Epithelial cell of esophagus (primary cell): ENCODE measurements at places on chromosomes 1 and 21.

DNA sequence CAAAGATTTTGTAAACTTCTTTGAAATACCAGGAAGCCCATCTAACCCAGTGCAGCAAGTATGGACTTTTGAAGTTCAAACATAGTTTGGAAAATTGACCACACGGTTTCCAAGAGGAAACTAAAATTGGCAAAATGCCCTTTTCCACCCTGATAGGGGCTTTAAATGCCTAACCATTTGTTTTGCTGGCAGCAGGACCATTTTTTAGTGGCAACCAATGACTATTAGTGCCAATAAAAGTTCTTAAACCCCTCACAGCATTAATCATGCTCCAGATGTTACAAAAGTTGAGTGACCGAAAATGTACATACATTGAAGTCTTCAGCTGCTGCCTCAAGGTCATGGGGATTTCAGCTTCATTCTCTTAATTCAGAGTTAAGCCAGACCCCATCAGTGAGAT is 46.4 kb upstream of the ENAH start:
- no peak for DNase-seq

- peak; percentile 44 for DNase-seq
Observed at GRCh38 chr21:14120091-14120734, 90.5 kb downstream of the LIPI start.

DNA sequence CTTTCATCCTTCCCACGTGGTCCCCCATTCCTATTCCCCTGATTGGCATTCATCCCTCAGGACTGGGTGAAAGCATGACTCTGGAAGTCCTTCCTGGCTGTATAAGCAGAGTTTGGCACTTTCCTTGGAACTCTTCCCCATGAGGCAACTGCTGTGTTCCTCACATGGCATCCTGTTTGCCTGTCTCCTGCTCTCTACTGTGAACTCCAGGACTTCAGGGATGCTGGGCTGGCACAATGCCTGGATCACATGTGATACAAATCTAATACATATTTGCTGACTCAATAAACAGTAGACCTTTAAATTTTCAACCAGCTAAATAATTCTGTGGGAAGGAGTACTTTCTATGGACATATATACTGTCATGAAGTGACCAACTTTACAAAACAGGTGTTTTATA is 46.8 kb upstream of the EDEM3 start:
- peak; percentile 14 for DNase-seq

DNA sequence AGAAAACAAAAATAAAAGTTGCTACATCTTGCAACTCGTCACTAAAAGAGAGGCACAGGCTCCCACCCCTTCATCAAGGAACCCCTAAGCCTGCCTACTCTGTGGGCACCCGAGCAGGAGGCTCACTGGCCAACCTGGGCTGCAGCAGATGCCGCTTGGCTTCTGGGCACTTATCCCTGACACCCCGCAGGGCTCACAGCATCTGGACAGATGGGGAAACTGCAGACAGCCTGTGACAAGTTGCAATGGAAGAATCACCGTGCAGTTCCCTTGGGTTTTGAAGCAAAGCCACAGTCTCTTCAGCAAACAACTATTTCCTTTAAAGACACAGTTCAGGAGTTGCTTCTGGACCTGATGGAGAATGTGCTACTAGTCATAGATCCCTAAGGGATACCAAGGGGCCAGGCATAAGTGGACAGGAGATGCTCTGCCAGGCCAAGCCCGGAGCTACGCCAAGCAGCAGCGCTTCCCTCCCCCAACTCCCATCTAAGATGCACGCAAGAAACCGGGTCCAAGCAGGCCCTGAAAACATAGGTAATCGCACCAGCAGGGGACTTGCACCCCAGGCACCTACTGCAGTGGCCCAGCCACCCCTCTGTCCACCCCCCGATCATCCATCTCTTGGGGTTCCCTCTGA is 170.6 kb downstream of the NPHP4 start:
- DNase-seq, result no peak

- no peak for DNase-seq
Observed at GRCh38 chr21:44992608-44993031, 52.8 kb downstream of the SLX9 start.

- no peak for DNase-seq
Observed at GRCh38 chr1:119637710-119638109, 10.4 kb downstream of the ZNF697 start.

DNA sequence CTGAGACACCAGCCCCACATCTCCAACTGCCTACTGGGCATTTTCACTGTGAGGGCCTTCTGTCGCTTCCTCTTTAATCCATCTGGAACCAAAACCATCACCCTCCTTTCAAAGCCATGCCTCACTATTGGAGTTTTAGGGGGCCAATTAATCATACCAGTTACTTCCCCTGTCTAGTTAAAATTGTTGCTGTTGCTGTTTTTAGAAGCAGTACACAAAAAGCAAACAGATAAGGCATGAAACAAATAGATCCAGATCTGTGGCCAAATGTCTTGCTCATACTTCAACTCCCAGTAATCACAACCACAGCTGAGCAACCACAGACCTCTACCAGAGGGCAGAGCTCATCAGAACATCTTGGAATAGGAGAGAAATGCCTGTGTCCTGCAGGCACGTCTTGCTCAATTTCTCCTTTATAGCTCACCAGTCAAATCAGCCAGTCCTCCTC is 133.8 kb upstream of the C1orf105 start:
- DNase-seq, result peak; percentile 57

DNA sequence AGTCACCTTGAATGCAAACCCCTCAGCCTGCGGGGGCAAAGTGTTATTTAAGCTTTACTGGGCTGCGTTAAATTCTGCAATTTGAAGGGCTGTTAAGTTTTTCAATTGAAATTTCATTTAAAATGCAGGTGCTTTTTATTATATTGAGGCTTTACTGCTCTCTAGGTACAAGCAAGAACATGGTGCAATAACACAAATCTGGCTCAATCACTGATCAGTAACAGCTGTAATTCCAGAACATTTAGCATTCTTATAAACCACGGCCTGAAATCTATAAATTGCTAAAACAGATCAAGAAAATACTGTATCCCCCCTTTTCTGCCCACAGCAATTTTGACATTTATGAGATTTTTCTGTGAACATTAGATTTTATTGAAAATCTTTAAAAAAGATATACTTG is 322.8 kb downstream of the KCTD3 start:
- DNase-seq, result no peak

GRCh38 chr1:47711848-47712492 is 274.1 kb downstream of the FOXD2 start:
- DNase-seq, result no peak

DNA sequence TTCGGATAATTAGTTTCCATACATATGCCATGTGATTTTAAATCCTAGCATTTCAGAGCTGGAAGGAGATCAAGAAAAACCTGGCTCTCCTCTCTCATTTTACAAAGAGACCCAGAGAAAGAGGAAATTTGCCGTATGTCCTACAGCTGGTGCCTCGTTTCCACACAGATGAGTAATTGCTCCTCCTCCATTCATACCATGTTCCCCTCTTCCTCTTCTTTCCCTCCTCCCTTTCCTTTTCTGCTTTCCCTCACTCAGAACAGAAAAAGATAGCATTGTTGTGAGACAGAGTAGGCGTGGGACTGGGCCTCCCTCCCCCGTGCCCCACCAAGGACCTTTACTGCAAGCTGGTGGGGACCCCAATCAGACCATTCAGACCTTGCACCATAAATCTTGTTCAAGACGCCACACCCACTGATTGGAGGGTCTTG is 13.7 kb upstream of the SLC44A3 start:
- peak; percentile 42 for DNase-seq

- DNase-seq, result no peak
Observed at GRCh38 chr1:50140182-50140447, 31.4 kb downstream of the ELAVL4 start.

DNA sequence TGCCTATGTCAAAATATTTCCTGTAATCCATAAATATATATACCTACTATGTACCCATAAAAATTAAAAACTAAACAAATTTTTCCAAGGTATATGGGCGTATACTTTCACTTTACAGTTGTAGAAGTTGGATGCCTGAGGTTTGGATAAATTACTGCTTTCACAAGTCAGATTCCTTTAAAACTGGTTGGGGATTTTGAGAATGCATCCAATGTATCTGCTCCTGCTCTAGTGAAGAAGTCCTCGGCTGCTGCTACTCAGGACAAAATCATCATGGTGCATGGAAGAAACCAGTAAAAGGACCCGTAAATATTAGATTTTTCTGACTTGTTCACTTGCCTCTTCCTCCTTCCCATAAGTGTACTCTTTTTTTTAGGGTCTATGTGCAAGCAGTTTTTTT is 841.1 kb downstream of the USP25 start:
- no peak for DNase-seq

- no peak for DNase-seq
Observed at GRCh38 chr1:98898940-98899339, 105.7 kb downstream of the PLPPR5 start.

DNA sequence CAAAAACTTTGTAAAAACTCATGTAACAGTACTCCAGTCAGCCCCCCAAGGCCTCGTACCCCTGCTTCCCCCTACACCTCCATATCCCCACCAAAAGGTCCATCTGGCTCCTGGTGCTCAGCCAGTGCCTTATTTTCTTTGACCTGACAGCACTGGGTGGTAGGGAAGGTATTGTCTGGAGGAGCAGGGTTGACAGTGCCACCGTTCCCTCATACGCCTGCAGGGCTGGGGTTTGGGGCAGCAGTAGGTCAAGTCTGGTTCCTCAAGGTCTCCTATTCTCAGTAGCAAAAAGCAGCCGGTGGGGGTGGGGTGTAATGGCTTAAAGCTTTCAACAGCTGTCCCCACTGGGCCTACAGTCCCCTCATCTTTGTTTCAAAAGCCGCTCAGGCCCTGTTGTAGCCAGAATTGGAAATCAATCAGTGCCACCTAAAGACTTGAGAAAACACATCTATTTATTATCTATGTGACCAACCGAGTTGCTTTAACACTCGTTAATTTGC is 25.3 kb upstream of the TTF2 start:
- DNase-seq, result no peak

GRCh38 chr1:56189946-56190805 is 389.2 kb downstream of the PLPP3 start:
- DNase-seq, result no peak

- DNase-seq, result no peak
Observed at GRCh38 chr1:93662481-93663207, 19.0 kb downstream of the BCAR3 start.

GRCh38 chr1:211825980-211826379 is 4.6 kb downstream of the LPGAT1 start:
- peak; percentile 40 for DNase-seq

DNA sequence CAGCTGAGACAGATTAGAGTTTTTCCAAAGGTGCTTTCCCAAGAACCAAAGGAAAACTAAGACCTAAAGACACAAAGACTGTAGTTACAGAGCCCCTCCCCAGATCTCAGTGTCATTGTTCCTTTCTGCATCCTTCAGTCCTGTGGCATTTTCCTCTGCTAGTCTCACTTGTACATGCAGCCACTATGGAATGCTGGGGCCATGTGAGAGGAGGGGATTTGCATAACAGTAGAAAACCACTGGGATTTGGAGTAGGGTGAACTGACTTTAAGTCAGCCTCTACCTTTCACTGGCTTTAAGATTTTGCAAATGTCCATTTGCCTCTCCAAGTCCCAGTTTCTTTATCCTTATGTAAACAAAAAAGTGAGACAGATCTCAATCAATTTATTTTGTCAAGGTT is 119.4 kb upstream of the F3 start:
- no peak for DNase-seq

DNA sequence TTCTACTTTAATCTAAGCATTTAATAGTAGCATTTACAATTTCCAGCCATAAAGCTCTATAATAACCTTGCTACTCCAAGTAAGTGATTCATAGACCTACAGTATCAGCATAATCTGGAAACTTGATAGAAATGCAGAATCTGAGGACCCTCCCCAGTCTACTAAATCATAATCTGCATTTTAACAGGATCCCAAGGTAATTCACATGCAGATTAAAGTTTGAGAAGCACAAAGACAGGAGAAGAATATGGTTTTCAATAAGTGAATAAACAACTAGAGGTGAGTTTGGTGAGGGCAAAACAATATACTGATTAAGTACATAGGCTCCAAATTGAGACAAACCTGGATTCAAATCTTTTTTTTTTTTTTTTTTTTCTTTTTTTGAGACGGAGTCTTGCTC is 57.4 kb downstream of the PRPF38A start:
- DNase-seq, result no peak

GRCh38 chr1:231139659-231140654 is 21.9 kb upstream of the TRIM67 start:
- peak; percentile 40 for DNase-seq

DNA sequence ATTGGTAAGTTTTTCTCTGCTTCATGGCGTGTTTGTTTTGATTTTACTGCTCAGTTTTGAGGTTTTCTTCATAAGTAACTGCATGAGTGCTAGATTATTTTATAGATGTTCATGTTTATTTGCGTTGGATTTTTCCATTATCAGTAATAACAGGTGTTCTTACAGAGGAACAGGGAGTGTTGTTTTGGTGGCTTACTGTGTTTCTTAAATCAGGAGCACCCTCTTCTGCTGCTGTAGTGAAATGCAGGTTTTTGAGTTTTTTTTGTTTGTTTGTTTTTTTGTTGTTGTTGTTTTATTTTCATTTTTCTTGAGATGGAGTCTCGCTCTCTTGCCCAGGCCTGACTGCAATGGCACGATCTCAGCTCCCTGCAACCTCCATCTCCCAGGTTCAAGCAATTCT is 32.6 kb downstream of the CTBS start:
- peak; percentile 9 for DNase-seq

DNA sequence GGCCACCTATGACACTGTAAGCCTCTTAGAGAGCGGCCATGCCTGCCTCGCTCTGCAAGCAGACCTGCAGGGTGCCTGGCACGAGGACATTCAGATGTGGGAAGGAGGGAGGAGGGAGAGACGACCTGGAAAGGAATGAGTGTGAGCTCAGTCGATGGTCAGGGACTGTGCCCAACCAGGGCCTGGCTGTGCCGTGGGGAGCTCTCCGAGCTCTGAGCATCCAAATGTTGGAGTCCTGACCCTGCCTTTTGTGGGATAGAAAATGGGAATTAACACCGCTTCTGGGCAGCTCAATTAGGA is 7.3 kb downstream of the CSTB start:
- DNase-seq, result no peak

DNA sequence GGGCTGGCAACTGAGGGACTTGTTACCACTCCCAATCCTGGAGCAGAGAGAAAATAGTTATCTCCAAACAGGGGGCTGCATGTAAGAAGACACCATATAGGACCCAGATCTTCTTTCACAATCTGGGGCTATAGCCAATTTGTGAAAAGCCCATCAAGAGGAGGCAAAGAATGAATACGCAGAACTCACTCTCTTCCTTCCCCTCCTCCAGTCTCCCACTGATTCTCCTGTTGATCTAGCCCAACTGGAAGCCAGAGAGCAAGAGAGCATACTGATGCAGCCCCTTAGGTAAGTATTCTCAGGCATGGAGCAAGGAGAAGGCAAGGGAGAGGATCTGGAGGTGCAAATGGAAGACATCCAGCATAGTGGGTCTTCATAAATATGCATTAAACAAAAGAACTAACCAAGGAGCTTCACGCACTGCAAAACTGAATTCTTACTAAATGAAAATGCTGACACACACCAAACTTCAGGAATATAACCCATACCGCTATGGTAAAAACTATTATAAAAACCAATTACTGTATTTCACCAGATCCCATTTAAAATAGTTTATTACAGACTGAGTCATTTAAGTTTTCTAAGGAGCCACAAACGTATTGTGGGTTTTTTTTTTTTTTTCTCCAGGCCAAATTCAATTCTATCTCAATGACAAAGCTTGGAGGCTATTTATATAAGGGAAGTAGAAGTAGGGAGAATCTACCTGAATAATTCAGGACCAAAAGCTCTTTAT is 15.5 kb upstream of the HMGB4 start:
- no peak for DNase-seq
